ENCODE measurements at places on chromosomes 13 and 19. TPM values are rescaled to one million over a fixed set of nuclear protein-coding genes. Genes with fewer than 3 reads are reported as not detected.

The C1QTNF9B gene
- total RNA-seq = not detected

The GAPDHS gene
- total RNA-seq = not detected

The SPIB gene
- not detected for total RNA-seq

The ZFP28 gene
- total RNA-seq = 11.1 TPM

The C19orf67 gene
- not detected for total RNA-seq

The TMEM143 gene
- total RNA-seq = 5.4 TPM

The FAM216B gene
- not detected for total RNA-seq

The ZNF529 gene
- total RNA-seq = 25.2 TPM

The EFNA2 gene
- not detected for total RNA-seq

The TPGS1 gene
- total RNA-seq = 36.3 TPM

The OVOL3 gene
- not detected for total RNA-seq

The ZNF506 gene
- 45.7 TPM for total RNA-seq

The CYP2A7 gene
- not detected for total RNA-seq

The URAD gene
- total RNA-seq = not detected

The PDX1 gene
- total RNA-seq = not detected

The TNNI3 gene
- total RNA-seq = not detected

The SBK2 gene
- not detected for total RNA-seq

The ADAMTSL5 gene
- total RNA-seq = 2.6 TPM

The CACNA1A gene
- 0.14 TPM for total RNA-seq

The PEAK3 gene
- 0.55 TPM for total RNA-seq

The CFAP97D2 gene
- not detected for total RNA-seq

The ZNF888 gene
- 3.9 TPM for total RNA-seq

The RAB20 gene
- total RNA-seq = 14.3 TPM

The PTGER1 gene
- total RNA-seq = not detected

The CGB3 gene
- total RNA-seq = not detected

The CD209 gene
- 1.4 TPM for total RNA-seq

The LRRC63 gene
- total RNA-seq = not detected

The ZNF578 gene
- total RNA-seq = 2.5 TPM

The TMEM272 gene
- total RNA-seq = not detected

The GJB6 gene
- not detected for total RNA-seq

The VSTM2B gene
- not detected for total RNA-seq

The OSCAR gene
- not detected for total RNA-seq

The CDK8 gene
- 78.6 TPM for total RNA-seq

The RNF113B gene
- not detected for total RNA-seq

The DACH1 gene
- 1.9 TPM for total RNA-seq

The ZNF135 gene
- 8.6 TPM for total RNA-seq

The SYT3 gene
- total RNA-seq = 0.28 TPM

The SULT2B1 gene
- total RNA-seq = not detected

The CYP2F1 gene
- total RNA-seq = not detected

The CLDN10 gene
- not detected for total RNA-seq

The FUT1 gene
- total RNA-seq = not detected

The RFPL4AL1 gene
- total RNA-seq = not detected

The TYROBP gene
- total RNA-seq = 128 TPM

The PCDH20 gene
- total RNA-seq = 6.1 TPM

The SOX1 gene
- total RNA-seq = not detected

The GDF15 gene
- 1.1 TPM for total RNA-seq

The RASIP1 gene
- 9.7 TPM for total RNA-seq

The C1QTNF9 gene
- not detected for total RNA-seq

Data from sigmoid colon (tissue), 7 donors.